ENCODE measurements at places on chromosomes 13 and 19.

GRCh38 chr13:51916051-51916818 is 54.5 kb downstream of the CCDC70 start:
- DNase-seq: no peak

DNA sequence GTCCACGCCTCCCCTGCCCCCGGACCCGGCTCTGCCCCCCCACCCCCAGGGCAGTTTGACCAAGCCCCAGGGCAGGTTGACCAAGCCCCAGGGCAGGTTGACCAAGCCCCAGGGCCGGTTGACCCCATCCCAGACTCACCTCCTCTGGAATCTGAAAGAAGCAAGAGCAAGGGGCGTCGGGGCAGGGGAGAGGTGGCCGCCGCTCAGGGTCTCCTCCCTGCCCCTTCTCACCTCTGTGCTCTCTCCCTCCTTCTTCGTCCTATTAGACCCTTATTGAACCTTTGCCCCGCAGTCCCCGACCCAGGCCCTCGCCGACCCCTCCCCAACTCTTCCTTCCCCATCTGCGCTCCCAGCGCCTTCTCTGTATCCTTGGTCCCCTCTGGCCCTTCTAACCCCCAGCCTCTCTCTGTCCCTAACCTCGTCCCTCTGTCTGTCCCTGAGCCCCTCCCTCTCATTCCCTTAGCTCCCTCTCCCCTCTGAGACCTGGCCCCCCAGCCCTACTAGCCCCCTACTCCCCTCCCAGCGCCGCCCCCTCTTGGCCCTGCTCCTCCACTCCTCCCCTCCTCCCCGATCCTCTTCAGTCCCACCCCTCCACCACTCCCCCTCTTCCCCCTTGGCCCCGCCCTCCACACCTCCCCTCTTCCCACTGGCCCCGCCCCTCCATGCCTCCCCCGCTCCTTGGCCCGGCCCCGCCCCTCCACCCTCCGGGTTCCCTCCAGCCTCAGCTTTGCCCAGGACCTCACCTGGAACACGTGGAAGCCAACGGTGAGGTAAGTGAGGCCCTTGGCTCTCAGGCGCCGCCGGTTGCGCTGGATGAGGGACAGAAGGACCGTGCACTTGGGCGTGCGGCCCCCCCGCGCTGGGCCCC is 7.6 kb downstream of the CAPN12 start:
- DNase-seq: peak; percentile 40

DNA sequence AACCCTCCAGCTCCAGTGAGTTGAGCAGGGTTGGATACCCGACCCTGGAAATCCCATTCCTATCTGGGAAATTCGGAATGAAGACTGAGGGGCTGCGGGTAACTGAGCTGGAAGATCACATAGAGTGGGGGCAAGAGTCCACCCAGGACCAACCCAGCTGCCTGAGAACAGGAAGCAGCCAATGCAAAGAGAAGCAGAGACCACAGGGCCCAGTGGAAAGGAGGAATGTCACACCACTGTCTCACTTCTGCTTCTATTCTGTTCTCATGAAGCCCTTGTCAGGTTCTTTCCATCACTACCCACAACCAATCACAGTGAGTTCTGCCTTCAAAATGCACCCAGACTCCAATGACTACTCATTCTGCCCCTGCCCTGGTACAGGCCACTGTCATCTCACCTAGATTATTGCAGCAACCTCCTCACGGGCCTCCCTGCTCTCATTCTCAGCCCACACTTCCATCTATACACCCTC is 15.3 kb downstream of the DYRK1B start:
- DNase-seq: no peak

GRCh38 chr13:34578471-34578870 is 363.6 kb upstream of the NBEA start:
- no peak for DNase-seq

- DNase-seq: no peak
These were observed 447.4 kb downstream of the COG6 start for GRCh38 chr13:40102854-40103253.

DNA sequence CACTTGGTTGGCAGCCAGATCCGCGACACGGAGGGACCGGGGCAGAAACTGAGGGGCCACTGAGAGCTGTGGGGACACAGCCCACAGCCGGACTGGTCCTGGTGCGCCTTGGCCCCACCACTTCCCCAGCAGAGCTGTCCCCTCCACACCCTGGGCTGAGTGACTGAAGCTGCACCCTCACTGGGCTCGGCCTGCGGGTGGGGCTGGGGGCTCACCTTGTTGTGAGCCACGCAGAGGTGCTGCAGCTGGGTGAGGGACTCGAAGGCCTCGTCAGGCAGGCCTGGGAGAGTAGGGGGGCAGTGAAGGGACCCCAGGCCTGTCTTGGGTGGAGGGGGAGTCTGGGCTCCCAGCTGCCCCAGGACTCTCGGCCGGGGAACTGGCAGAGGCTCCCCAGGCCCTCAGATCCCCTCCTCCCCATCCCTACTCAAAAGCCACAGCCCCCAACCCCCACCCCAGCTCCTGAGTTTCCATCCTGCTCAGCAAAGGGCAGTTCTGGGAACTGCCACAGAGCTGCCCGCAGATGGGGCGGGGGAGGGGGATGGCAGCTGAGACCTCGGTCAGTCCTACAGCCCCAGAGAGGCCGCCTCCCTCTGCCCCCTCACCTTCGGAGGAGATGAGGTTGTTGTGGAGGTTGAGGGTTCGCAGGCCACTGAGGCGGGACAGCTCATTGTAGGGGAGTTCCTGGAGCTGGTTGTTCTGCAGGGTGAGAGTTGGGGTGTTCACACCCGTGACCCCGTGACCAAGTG is 2.3 kb downstream of the PODNL1 start:
- DNase-seq: no peak

- DNase-seq: no peak
These were observed 338.1 kb downstream of the RFC3 start for GRCh38 chr13:34155931-34156607.

- no peak for DNase-seq
These were observed 63.3 kb upstream of the LDLR start for GRCh38 chr19:11025997-11026396.

GRCh38 chr13:99691552-99691951 is 190.3 kb downstream of the TM9SF2 start:
- DNase-seq: no peak

GRCh38 chr13:97278435-97279411 is 56.6 kb downstream of the MBNL2 start:
- DNase-seq: no peak

DNA sequence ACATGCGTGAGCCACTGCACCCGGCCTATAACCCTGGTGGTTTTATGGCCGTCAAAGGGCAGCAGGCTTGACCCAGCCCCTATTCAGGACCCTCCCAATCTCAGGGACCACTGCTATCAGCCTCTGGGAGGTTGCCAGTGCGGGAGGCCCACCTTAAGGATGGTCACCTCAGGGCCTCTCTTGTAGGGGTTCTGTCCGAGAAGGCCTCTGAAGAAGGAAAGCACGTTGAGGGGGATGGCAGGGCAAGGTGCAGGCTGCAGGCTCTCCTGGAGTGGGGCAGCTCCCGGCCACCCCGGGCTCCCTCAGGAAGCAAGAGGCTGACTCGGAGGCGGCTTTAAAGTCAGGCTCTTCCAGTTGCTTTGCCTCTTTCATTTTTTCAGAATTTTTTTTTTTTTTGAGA is 6.0 kb upstream of the GRTP1 start:
- DNase-seq: no peak

- peak; percentile 91 for DNase-seq
These were observed 8.7 kb upstream of the KLF2 start for GRCh38 chr19:16315825-16316505.

DNA sequence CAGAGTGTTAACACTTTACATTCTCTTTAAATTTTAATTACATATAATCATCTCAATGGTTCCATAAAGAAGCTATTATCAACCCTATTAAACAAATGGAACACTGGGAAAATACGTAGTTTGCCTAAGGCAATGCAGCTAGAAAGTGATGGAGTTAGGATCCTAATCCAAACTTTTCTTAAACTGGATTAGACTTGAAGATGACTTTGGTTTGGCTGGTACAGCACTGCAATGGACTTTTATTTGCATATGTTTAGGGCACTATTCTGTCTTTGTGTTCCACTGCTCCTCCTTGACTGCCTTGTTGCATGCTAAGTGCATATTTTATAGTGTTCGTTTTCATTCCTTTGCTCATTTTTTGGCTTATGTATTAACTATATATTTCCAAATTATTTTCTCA is 133.5 kb upstream of the UFM1 start:
- no peak for DNase-seq

GRCh38 chr19:57078802-57079201 is 41.0 kb upstream of the USP29 start:
- DNase-seq: no peak

DNA sequence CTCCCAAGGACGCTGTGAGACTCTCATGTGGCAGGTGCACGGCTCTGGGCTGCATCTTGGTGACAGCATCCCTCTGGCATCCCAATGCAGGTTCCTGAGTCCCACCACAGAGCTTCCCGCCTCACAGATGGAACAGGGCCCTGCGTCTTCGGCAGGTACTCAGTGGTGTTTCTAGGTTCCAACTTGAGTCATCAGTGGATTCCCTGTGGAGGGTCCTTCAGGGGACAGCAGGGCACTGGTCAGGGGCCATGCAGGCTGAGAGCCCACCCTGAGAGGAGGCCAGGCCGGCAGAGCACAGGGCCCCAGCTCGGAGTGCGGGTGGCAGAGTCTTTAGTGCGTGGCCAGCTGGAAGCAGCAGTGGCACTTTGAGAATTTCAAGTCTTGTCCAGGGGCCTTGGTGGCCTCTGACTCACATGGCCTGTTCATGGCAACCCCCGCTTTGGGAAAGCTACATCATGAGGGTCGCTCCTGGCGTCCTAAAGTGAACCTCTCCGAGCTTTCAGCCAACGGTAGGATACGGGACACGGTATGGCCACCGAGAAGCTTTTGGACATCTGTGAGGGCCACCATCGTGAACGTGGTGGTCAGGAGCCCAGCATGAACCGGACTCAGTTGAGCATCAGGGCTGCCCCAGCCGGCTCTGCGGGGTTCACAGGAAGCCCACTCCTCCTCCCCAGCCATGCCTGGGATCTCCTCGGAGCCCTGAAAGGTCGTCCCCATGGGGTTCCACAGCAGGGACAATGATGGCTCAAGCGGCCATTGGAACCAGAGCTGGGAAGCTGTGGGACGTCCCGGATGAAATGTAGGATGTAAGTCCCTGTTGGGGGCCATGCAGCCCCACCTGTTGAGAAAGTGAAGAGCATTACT is 72.0 kb upstream of the MCF2L start:
- no peak for DNase-seq

Data from suppressor macrophage treated with lipopolysaccharide for 1 hour (primary cell).